Transverse colon (tissue), 4 donors: ENCODE measurements at places on chromosomes 5 and 9. TPM values are rescaled to one million over a fixed set of nuclear protein-coding genes. Genes with fewer than 3 reads are reported as not detected.

C9orf50 gene
- not detected for total RNA-seq

- H3K36me3 ChIP-seq, result no peaks in the 10 kb centered on the region
- peaks cover 19% of the 10 kb centered on the region for H3K27me3 ChIP-seq
- DNase-seq, result peak; percentile 66
- H3K4me1 ChIP-seq, result peaks cover 23% of the 10 kb centered on the region
- H3K27ac ChIP-seq, result no peak overlapping the region
- H3K4me3 ChIP-seq, result no peak overlapping the region
These were observed 3.6 kb downstream of the SIGMAR1 start for GRCh38 chr9:34633851-34634550.

DNA sequence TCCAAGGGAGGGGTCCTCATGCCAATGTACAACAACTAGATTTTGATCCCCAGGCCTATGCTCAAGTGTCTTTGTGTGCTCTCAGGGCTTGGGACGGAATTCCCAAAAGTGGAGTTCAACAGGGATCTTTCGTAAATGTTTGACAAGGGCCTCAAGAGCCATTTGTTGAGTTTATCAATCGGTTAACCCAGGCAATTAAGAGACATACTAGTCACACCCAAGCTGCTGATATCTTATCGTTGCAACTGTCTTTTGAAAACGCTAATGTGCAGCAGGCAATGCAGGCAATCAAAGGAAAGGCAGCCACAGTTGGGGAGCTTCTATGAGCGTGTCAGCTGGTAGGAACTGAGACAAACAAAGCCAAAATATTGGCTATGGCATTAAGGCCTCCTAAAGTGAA, 161.2 kb downstream of the CPLANE1 start:
- no peak overlapping the region for H3K4me3 ChIP-seq
- H3K36me3 ChIP-seq, result no peaks in the 10 kb centered on the region
- H3K27ac ChIP-seq, result no peak overlapping the region
- H3K27me3 ChIP-seq, result no peaks in the 10 kb centered on the region
- H3K4me1 ChIP-seq, result no peaks in the 10 kb centered on the region
- no peak for DNase-seq

DNA sequence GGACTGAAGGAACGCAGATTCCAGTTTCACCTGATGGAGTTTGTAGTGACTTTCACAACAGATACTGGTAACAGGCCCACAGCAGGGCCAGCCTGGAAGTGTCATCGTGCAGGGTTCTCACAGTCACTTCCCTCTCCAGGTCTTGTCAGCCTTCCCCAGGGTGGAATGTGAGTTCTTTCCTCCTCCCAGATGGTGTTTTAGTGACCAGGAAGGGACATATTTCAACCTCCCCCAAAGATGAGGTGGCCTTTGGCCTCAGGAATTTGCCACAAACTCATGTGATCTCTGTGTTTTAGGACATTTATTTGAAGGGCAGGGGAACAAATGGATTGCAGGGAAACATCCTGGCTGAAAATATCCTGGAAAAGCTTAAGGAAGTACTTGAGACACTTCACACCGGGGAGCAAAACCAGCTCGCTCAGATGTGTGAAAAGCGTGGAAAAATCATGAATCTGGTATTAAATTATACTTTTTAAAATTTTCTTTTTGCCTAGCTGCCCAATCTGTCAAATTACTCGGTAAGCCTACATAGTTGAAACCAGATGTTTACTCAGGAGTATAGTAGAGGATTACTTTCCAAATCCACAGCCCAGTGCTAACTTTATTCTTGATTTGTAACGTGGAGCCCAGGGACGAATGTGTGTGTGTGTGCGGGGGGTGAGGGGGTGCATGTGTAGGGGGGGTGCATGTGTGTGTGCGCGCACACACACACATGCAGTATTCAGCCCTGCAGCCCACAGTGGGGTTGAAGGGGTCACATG, 66.8 kb downstream of the PTPDC1 start:
- H3K27ac ChIP-seq, result no peak overlapping the region
- H3K4me1 ChIP-seq, result no peaks in the 10 kb centered on the region
- H3K4me3 ChIP-seq, result no peak overlapping the region
- H3K36me3 ChIP-seq, result no peaks in the 10 kb centered on the region

DNA sequence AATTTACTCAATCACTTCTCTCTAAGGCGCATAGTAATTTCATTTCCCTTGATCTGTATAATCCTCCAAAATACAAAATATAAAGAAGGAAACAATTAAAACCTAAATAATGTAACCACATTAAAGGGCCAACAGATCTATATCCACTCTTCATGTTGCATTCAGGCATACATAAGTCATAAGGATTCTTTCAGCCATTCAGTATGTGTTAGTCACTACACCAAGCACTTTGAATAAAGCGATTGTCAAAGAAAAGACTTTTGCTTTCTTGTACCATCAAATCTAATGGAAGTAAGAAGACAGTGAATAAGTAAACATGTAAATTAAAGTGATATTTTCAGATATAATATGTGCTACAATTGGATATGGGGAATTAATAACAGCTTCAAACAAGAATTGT, 569.2 kb upstream of the PTPRD start:
- no peaks in the 10 kb centered on the region for H3K27me3 ChIP-seq
- DNase-seq, result no peak
- no peak overlapping the region for H3K27ac ChIP-seq
- H3K36me3 ChIP-seq, result no peaks in the 10 kb centered on the region
- H3K4me3 ChIP-seq, result no peak overlapping the region

- peak; percentile 19 for DNase-seq
- no peaks in the 10 kb centered on the region for H3K4me1 ChIP-seq
- no peak overlapping the region for H3K27ac ChIP-seq
- no peak overlapping the region for H3K4me3 ChIP-seq
- H3K27me3 ChIP-seq, result no peaks in the 10 kb centered on the region
- H3K36me3 ChIP-seq, result no peaks in the 10 kb centered on the region
These were observed 244.0 kb downstream of the ARHGAP26 start for GRCh38 chr5:143014017-143014651.
